ENCODE measurements at places on chromosomes 6 and 20. TPM values are rescaled to one million over a fixed set of nuclear protein-coding genes. Genes with fewer than 3 reads are reported as not detected.

Gene ANKRD66
- total RNA-seq: not detected

Gene DEF6
- total RNA-seq: 11.6 TPM

Gene SUMO4
- 7.1 TPM for total RNA-seq

Gene PMEPA1
- 26.3 TPM for total RNA-seq

Gene SIM1
- total RNA-seq: 0.04 TPM

Gene VPS16
- 40.0 TPM for total RNA-seq

Gene GTSF1L
- not detected for total RNA-seq

Gene MUC21
- total RNA-seq: 0.18 TPM

Gene NEURL2
- 8.9 TPM for total RNA-seq

Gene NKX2-4
- total RNA-seq: not detected

Gene MICB
- total RNA-seq: 2.9 TPM

Gene VSTM2L
- total RNA-seq: 1.6 TPM

Gene SYNDIG1
- 17.9 TPM for total RNA-seq

Gene TTLL9
- total RNA-seq: 7.1 TPM

Gene GLP1R
- total RNA-seq: 1.6 TPM

Gene HLA-DQA1
- 26.0 TPM for total RNA-seq

Gene ASIP
- 3.0 TPM for total RNA-seq
